ENCODE measurements at places on chromosomes 13 and 19.

DNA sequence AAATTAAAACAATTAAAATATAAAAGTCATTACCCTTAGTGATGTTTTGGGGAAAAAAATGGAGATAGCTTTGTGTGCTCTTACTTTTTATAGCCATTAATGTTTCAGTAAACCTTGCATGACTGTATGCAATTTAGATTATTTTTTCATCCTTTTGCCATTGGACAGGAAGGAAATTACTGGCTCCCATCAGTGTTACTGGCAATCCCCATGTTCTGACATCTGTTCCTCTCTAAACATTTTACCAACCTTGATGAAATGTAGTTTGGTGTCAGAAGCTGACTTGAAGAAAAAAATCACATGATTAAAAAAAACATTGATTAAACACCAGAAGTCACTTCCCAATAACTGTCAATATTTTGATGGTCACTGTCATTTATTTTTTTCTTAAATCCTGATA is 52.3 kb upstream of the ZNF536 start:
- DNase-seq = no peak

GRCh38 chr19:42074513-42075363 is 1.2 kb upstream of the ZNF574 start:
- DNase-seq = no peak

- no peak for DNase-seq
Measured at GRCh38 chr19:6457958-6458694, 1.5 kb downstream of the SLC25A23 start.

GRCh38 chr13:32783067-32783466 is 196.8 kb downstream of the PDS5B start:
- DNase-seq = peak; percentile 23

DNA sequence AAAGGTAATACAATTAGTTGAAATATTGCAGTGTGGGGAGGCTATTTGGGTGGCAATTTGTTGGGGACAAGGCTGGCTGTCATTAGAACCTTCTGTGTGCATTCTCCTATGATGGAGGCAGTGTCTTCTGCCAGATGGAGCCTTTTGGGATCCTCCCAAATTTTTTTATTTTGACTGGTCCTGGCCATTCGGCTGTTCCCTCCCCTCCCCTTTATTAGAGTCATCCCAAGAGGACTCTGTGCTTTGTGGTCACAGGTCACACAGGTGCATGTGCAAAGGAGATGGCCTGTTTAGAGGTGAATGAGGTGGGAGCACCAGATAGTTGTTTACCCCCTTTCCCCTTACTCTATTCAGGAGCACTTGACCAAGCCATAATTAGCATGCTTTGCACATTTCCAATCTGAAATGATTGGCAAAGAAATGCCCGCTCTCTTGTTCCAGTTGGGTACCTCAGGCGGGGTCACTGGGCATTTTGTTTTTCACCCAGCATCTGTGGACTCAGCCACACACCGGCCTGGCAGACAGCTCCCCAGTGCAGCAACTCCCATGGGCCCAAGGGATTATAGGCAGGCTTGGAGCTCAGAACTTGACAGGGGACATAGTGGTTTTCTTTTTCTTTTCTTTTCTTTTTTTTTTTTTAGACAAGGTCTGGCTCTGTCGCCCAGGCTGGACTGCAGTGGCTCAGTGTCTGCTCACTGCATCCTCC is 19.8 kb downstream of the GATAD2A start:
- no peak for DNase-seq

- DNase-seq = no peak
Measured at GRCh38 chr13:105763851-105764250, 771.6 kb downstream of the EFNB2 start.

- DNase-seq = no peak
Measured at GRCh38 chr13:25372284-25373081, 709 bp downstream of the ATP8A2 start.

- DNase-seq = no peak
Measured at GRCh38 chr19:43290568-43291359, 21.4 kb upstream of the PSG9 start.

DNA sequence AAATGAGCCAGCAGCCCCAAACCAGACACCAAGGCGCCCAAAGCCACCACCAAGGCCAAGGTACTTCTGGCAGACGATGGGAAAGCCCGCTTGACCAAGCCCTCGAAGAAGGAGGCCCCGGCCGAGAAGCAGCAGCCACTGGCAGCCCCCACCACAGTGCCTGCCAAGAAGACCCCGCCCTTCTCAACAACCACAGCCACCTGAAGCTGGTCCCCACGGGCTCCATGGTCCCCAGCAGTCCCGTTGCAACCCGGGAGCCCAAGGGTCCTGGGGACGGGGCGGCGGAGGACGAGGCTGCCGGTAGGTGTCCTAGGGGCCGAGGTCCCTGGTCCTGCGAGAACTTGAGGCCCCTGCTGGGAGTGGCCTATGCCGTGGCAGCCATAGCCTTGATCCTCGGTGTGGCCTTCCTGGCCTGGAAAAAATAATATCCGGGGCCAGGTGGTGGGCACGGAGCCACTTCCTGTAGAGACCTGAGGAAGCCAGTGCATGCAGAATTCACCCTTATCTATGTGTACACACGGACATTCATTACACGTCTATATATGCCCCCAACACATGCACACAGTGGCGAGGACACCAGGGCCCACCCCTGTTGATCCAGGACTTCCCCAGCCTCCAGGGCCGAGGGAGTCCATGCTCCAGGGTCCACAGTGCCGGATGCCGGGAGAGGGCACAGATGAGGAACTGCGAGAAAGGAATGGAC is 13.8 kb downstream of the C1QTNF9 start:
- no peak for DNase-seq

DNA sequence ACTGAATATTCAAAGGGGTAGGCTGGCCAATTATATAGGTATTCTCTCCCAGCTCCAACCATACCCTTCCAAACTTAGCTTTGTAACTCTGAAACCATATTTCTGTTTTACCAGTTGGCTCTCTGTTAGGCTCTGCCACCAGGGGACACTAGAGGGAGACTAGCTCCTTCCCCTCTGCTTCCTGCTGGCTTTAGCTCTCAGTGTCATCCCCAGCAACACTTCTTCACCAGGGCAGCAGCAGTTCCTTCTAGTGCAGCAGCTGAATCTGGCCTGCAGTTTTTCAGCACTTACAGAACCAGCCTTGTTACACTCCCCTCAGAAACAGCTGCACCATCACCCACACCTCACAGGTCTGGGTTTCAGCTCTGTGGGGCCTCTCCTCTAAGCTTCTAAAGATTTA is 51.0 kb upstream of the DOCK9 start:
- DNase-seq = no peak

- no peak for DNase-seq
Measured at GRCh38 chr19:56071151-56071550, 49.9 kb downstream of the ZNF787 start.

GRCh38 chr19:45354241-45354842 is 13.8 kb downstream of the KLC3 start:
- no peak for DNase-seq

- DNase-seq = no peak
Measured at GRCh38 chr13:109371066-109371465, 415.3 kb downstream of the IRS2 start.

- no peak for DNase-seq
Measured at GRCh38 chr19:32580353-32580900, 563 bp upstream of the PDCD5 start.

DNA sequence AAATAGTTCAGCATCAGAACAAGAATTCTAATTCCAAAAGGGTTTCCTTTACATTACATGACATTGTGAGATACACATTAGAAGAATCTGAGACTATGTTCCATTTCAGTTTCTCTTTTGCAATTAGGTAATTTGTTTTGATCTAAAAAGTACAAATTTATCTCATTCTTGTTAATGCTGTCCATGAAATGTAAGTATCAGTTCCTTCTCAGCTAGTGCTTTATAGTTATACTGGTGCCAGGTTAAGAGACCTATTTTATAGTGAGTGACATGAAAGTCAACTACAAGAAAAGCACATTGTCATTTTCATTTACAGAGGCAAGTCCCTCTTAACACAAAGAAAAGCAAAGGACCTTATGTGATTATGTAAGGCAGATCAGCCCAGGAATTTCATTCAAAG is 43.9 kb downstream of the RCBTB2 start:
- DNase-seq = no peak

DNA sequence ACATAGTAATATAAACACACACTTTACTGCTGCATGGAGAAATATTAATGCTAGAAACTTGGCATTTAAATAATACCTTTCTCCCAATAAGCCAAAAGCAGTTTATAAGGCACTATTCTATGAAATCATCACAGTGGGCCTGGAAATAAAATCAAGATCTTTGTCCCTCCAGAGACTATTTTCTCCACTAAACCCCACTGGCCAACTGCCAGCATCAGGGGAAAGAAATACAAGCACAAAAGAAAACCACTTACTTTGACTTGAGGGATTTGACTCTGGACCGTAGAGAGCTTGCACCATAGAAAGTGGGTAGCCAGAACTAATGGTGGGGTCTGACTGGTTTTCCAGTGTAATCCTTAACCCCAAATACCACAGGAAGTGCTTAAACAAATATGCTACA is 71.9 kb downstream of the DCLK1 start:
- DNase-seq = no peak

GRCh38 chr13:49183672-49184325 is 36.3 kb upstream of the MLNR start:
- peak; percentile 1 for DNase-seq

GRCh38 chr13:31631746-31632145 is 107.6 kb upstream of the RXFP2 start:
- no peak for DNase-seq

- DNase-seq = no peak
Measured at GRCh38 chr19:20969498-20969897, 46.4 kb downstream of the ZNF85 start.

DNA sequence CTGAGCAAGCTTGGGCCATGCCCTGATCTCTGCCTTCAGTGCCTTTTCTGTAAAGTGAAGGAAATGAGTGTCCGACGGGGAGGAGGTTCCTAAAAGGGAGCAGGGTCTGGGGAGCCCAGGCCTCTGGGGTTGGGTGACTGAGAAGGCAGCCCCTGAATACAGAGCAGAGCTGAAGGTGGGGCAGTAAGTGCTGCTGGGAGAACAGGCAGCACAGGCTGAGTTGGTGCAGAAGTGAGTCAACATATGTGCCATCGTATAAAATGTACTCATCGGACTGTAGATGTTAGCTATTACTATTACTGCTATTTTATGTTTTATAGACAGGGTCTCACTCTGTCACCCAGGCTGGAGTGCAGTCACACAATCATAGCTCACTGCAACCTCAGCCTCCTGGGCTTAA is 1.0 kb upstream of the HAMP start:
- DNase-seq = no peak

DNA sequence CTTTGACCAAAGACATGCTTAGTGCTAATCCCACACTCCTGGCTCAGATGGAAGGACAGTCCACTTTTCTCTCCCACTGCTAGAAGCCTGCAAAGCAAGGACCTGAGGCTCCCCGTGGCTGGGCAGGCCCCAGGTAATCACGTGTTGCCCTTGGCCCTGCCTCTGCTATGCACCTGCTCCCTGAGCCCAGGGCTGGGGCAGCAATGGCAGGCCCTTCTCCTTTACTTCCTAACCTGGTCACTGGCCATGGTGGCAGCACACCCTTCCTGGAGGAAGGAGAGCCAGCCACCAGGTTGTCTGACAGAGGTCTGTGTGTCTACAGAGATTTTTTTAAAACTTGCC is 27.9 kb upstream of the ZNF492 start:
- DNase-seq = no peak

- peak; percentile 68 for DNase-seq
Measured at GRCh38 chr13:23384111-23384510, 49.4 kb downstream of the SACS start.

DNA sequence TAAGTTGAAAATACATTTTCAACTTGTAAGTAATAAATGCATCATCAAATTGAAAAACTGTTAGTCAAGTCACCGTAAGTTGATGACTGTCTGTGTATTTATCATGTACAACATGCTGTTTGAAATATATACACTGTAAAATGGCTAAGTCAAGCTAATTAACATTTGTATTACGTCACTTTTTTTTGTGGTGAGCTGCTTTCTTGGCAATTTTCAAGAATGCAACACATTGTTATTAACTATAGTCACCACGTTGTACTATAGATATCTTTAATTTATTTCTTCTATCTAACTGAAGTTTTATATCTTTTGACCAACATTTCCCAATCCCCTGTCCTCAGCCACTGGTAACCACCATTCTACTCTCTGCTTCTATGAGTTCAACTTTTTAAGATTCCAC is 57.0 kb downstream of the RBM26 start:
- no peak for DNase-seq

DNA sequence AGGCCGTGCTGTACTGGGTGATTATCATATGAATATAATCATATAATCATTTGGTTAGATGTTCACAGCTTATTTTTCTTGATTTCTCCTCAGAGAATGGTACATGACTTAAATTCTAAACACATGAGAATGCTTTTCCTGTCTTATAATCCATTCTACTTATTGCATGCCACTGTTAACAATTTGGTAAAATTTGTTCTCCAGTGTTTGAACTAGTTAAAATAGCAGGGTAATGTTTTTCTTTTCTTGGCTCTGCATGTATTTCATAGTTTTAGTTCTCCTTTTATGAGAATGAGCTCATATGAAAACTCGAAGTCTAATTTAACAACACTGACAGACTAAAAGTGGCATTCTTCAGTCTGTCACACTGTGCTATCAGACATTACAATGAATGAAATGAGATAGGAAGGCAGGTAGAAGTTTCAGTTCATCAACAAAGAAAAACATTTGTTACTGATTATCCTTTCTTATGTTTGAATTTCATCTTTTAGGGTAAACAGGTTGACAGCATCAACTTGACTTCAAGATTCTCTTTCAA is 10.2 kb downstream of the SPRYD7 start:
- no peak for DNase-seq

DNA sequence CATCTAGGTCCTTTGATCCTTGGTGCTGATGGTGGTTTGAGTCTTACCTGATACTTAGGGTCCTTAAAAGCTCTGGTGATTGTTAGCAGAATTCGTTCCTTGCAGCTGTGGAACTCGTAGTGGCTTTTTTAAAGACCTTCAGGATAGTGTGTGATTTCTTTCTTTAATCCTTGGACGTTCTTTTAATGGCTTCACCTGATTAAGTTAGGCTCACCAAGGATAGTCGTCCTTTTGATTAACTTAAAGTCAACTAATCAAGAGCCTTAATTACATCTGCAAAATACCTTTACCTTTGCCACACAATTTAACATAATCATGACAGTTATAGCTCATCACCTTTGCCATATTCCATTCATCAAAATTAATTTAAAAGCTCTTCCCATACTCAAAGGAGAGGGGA is 1807.7 kb downstream of the OLFM4 start:
- no peak for DNase-seq

All from HFFc6 (cell line).